Left colon (tissue), 2 donors: ENCODE measurements at places on chromosomes 6 and 20. TPM values are rescaled to one million over a fixed set of nuclear protein-coding genes. Genes with fewer than 3 reads are reported as not detected.
A peak's percentile ranks its signal among the peaks of the same experiment; 100 is the strongest.

GRCh38 chr20:63627751-63628245, 897 bp upstream of the GMEB2 start:
- DNase-seq = no peak

DNA sequence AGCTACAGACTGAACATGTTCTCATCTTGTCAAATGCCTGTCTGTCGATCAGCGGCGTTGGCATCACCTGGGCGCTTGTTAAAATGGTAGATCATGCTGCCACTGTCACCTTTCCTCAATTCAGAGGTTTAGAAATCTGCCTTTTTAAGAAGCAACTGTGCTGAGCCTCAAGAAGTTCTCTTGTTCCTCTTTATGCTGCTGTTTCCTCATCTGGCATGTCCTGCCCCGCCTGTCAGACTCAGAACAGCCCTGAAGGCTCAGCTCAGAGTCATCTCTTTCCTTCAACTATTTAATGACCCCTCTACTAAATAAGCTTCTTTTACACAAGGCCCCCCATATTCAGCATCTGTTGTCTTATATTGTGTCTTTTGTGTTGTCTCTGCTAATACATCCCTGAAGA, 368.2 kb downstream of the EPM2A start:
- no peak for DNase-seq

- DNase-seq = no peak
Measured at GRCh38 chr6:156544046-156544445, 233.1 kb upstream of the ARID1B start.

DNA sequence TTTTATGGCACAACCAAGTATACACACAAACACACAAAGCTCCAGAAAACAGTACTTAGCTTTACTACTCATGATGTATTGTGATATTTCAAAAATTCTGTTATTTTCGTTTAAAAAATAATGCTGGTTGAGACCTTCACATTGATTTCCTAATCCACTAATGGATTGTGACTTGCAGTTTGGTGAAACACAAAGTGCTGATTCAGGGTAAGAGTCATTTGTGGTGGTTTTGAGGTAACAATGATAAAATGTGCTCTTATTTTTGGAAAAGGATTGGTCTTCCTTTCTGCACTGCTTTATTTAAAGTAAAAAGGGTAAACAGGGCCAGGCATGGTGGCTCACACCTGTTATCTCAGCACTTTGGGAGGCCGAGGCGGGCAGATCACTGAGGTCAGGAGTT, 1.9 kb downstream of the AAR2 start:
- no peak for DNase-seq

DNA sequence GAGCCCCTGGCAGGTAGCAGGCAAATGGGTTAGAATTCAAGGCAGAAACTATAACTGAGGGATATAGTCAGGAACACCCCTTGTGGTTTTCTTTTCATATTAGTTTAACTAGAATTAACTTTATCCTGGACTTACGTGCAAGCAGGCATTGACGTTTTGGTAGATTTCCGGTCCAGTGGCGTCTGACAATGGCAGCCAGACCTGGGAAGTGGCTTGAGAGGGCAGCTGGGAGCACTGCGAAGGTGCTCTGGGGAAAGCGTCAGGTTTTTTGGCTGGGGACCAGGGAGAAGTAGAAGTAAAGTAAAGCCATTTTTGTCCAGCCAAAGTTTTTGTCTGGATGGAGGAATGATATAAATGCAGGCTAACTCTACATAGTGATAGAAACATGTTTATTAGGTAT, 8.4 kb upstream of the ACSS1 start:
- DNase-seq = peak; percentile 8

The ENPP3 gene
- 21.2 TPM for total RNA-seq

The GPR63 gene
- 1.1 TPM for total RNA-seq

GRCh38 chr6:40907198-40907701, 131.8 kb downstream of the UNC5CL start:
- peak; percentile 31 for DNase-seq

The SPEF1 gene
- not detected for total RNA-seq
